ENCODE measurements at places on chromosomes 6 and 20.

- no peak for DNase-seq
Measured at GRCh38 chr20:17786221-17786718, 86.5 kb downstream of the BANF2 start.

DNA sequence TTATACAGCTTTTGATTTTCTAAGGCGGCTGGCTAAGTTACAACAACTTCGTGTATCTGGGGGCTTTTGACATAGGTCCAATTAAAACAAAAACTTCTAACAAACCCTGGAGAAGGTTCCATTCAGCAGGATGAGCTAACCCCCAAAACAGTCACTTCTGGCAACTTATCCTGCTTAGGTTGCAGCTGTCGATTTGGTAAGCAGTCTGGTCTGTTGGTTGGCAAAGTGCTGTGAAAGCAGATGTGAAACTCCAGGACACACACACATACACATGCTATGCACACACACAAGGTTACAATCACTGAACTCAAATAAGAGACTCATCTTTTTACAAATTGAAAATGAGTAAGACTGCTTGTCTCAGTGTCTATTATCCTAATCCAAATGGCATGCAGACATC lies 119.0 kb upstream of the STMND1 start:
- DNase-seq: no peak

GRCh38 chr6:96522465-96523009 lies 931 bp downstream of the UFL1 start:
- no peak for DNase-seq

GRCh38 chr6:23330632-23331031 lies 761.3 kb downstream of the HDGFL1 start:
- DNase-seq: no peak

- no peak for DNase-seq
Measured at GRCh38 chr6:70575899-70576495, 9.3 kb downstream of the SDHAF4 start.

DNA sequence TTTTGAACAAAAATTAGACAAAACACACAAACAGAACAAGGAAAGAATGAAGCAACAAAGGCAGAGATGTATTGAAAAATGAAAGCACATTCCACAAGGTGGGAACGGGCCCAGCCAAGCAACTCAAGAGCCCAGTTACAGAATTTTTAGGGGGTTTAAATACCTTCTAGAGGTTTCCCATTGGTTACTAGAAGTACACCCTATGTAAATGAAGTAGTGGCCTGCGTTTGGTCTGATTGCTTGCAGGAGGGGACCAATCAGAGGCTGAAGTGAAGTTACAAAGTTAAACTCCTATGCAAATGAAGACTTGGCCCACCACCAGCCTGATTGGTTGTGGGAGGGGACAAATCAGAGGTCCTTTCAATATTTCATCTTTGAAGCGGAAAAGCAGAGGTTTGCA lies 593.7 kb upstream of the MMS22L start:
- no peak for DNase-seq

DNA sequence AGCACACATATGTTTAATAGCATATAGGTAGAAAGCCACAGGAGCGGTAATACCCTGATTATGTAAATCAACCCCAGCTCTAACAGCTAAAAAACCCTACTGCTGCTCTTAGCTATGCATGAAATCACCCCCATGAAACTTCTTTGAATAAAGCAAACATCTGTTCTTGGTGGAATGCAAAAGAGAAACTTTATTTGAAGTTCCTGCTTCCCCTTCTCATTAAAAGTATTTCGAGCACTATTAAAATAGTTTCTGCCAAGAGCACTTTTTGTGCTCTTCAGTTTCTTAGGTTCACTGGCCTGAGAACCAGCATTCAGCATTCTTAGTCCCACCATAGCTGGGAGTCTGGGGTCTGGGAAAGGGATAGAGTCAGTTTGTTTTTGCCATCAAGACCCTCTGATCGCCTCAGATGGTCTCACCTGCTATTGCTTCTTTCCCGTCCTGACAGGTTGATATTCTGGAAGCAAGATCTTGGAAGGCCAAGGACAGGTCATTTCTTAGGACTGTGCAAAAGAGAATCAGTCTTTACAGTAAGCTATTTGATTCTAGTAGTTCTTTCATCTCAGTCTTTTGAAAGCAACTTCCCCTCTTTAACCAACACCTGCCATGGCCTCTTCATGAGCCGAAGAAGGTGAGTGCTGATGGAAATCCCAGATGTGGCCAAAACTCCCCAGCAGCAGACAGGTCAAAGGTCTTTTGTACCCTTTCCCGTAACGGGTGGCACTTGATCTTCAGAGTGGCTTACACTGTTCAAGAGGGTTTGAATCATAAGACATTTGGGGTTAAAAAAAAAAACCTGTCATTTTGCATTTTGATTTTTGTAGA lies 76.5 kb upstream of the TMEM170B start:
- DNase-seq: no peak

DNA sequence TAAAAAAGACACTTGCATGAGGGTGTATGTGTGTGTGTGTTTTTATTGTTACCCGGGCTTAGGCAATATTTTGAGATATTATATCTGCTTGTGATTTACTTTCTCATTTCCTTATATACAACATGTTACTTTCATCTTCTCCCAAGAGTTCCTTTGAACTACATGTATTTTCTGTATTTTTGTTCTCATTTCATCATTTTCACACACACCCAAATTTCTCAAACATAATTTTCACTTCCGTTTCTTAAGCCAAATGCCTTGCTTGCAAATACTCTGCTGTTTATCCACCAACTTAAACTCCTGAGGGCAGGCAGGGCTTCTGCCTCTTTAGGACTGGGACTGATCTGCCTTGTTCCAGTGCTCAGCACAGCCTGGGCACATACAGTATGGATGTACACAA lies 69.3 kb upstream of the FYN start:
- no peak for DNase-seq

GRCh38 chr6:103396768-103397167 lies 1463.0 kb downstream of the HACE1 start:
- DNase-seq: no peak

All from activated T-cell treated with anti-CD3 and anti-CD28 coated beads, Interleukin-2, amount 50 U/mL, for 1 hour (primary cell).